ENCODE measurements at places on chromosomes 7 and 10.
A peak's percentile ranks its signal among the peaks of the same experiment; 100 is the strongest.

DNA sequence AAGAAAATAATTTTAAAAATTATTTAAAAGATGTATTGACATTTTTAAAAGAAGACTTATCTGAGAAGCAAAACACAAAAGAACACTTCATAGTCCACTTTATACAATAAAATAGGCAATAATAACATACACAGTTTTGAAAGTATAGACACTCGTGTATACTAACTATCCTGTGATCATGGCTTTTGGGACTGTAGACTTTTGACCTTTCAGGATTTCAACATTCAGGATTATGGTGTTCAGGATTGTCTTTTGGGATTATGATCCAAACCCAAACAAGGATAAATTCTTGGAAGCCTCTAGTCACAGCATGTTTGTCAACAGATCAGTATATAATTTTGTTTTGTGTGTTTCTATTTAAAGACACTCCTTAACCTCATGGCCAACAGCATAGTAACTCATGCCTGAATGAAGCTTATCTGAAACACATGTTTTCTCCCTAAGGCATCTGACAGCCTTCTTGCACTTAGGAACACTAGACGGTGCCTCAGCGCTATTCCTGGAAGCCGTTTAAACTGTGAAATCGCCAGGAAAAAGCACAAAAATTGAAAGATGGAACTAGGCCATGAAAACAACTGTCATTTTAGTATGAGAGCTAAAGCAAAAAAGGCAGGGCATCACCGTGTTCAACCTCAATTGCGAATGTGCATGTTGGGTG lies 29.9 kb downstream of the GSAP start:
- no peak for DNase-seq

GRCh38 chr7:91263384-91264045 lies 718 bp upstream of the FZD1 start:
- no peak for DNase-seq

- DNase-seq, result no peak
Measured at GRCh38 chr10:23826421-23826820, 382.5 kb upstream of the KIAA1217 start.

- no peak for DNase-seq
Measured at GRCh38 chr7:76151932-76152331, 49.8 kb upstream of the SRRM3 start.

DNA sequence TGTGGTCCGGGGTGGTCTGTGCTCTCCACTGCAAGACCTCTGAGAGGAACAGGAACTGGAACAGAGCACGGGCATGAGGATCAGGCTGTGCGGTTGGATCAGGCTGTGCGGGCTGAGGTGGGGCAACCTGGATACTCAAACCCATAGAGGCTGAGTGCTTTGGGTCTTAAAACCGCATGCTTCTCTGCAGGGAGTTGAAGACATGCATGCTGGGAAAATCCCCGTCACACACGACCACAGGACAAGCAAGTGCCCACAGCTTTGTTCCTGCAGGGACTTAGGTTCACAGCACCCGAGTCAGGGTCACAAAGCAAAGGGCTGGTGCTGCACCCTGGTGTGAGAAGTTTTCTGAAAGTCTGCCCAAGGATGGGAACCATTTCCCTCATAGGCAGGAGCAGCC lies 221.2 kb downstream of the ZMYND11 start:
- no peak for DNase-seq

DNA sequence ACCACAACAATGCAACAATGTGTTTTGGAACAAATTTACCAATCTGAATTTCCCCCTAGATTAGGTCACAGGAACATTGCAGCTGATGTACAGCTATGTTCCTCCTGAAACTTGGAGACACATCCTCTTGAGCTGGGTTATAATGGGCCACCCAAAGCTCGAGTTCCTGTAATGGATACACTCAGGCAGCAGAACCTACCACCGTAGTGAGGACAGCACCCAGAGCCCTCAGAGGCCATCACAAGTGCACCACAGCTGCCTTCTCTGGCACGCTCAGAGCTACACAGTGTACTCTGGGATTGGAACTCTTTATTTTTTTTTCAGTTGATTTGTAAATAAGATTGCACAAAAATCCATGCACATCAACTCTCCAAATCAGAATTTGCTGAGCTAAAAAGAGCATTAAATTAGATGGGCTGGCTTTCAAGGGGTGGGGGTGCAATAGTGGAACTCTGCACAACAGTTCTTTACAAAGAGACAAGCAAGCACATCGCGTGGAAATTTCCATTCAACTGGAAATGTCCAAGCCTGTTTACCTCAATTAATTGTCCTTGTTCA lies 56.7 kb downstream of the EGFR start:
- no peak for DNase-seq

DNA sequence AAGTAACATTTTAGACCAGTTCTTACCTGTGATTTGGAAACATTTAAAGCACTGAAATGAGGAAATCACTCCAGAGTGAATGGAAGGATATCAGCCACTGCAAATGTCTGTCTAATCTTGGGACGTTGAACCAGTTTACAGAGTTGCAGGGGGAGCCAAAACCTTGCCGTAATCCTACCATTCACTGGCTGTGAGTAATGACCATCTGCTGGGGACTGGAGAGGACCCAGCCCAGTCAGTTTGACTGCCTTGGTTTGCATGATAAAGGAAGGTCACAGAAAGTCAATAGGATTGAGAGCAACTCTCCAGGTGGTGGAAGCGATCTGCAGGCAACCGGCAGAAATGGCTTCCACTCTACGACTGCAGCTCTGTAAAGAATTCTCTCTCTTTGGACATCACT lies 167.2 kb downstream of the AKR1D1 start:
- DNase-seq, result no peak

DNA sequence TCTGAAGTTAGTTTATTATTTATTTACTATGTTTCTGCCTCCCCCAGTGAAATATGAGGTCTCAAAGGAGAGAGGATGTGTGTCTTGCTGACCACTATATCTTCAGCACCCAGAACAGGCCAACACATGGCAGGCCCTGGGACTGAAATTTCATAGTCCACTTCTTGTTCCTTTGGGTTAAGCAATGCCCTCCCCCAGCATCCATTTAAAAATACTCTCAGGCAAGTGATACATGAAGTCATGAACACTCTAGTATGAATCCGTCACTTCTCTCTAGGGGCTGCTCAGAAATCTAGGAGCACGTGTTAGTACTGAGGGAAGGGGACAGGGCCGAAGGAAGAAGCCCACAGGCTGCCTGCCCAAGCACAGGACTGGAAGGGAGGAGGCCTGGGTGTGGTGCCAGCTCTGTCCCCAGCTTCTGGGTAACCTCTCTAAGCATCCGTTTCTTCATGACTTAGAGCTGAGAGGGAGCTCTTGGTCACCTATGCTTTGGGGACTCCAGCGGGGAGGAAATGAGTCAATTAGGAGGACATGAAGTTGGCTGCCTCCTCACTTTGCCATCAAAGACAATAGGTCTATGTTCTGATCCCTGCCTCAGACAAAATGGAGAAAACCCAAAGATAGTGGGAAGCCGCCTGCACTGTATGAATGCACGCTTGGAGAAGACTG lies 119.2 kb downstream of the KCNMA1 start:
- no peak for DNase-seq

- DNase-seq, result no peak
Measured at GRCh38 chr7:142440219-142440905, 182.5 kb upstream of the PRSS58 start.

- DNase-seq, result no peak
Measured at GRCh38 chr10:19168584-19168983, 120.0 kb downstream of the MALRD1 start.

DNA sequence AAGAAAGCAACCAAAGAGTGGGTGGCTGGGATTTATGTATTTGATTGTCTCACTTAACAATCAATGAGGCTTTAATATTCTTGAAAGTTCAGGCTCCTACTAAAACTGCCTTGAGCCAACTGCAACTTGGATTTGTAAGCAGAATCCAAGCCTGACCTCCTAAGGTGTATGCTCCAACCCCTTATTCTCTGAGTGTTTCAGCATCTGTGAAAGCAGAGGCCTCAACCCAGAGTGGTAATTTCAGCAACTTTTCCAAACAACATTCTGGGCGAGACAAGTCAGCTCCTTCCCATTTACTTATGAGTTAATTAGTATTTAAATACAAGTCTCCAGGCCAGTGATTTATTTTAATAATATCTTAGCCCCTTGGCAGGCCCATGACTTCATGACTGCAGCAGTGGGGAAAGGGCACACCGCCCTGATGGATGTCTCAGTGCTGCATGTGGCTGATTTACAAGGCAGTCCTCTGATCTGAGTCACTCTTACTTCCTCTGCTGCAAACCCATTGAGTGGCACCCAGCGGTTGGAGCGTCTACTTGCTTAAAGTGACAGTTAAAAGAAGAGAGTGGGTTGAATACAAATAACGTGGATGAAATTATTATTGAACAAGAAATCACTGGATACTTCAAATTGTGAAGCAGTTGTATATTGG lies 209.1 kb downstream of the TRIL start:
- no peak for DNase-seq

- no peak for DNase-seq
Measured at GRCh38 chr7:93719546-93719945, 145.0 kb upstream of the CALCR start.

- DNase-seq, result no peak
Measured at GRCh38 chr10:98016772-98017475, 13.5 kb downstream of the CRTAC1 start.

DNA sequence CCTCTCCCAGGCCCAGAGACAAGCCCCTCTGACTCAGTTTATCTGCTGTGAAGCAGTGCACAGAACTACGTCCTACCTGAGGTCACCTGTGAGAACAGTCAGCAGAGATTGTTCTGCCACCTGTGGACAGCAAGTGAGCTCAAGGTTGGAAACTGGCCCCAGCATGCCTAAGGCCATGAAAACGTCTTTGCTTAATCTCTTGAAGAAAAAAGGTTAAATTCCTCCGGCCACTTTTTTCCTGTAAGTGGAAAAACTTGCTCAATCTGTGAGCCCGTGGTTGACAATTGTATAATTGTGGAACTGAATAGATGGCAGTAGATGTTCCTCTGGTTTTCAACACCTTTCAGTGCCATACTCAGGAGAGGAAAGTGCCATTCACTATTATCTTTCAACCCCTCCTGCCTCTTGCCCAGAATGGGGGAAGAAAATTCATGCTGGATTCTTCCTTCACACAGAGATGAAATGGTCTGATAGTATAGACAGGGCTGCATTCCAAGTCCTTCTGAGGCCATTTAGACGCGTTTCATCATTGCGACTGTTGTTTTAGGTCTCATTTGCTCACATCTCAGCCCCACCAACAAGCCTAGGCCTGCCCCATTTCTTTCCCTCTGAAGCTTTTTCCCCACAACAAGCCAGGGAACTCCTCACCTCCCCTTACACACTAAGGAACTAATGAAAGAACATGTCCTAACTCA lies 292.9 kb downstream of the FZD1 start:
- DNase-seq, result no peak

DNA sequence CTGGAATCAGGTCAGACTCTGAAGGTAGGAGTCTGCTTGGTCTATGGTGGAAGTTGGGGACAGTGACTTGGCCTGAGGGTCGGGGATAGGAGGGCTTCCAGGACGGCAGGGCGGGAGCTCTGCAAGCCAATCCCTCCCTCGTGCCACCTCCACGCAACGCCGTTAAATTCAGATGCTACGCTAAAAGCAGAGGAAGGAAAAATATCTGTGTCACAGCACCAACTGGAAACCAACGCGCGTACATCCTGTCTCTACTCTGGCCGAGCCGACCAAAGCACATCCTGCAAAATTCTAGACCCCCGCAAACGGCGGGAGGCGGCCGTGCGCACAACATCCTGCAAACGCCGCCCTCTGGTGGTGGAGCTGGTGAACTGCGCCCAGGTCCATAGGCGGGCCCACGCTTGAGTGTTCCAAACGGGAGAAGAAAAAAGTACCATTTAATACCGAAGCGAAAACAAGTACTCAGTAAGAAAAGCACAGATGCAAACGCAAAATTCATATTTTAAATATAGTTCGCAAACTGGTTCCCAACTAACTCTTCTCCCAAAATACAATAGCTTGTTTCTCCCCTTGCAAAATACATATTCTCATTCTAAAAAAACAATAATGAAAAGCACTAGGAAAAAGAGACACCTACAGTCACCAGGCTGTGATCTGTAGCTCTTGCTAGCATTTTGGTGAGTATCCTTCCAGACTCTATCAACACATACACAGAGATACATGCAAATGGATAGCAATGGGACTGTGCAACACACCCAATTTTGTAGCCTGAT lies 45.7 kb upstream of the HSPA12A start:
- peak; percentile 51 for DNase-seq

- no peak for DNase-seq
Measured at GRCh38 chr10:84543948-84544347, 215.6 kb downstream of the CCSER2 start.

DNA sequence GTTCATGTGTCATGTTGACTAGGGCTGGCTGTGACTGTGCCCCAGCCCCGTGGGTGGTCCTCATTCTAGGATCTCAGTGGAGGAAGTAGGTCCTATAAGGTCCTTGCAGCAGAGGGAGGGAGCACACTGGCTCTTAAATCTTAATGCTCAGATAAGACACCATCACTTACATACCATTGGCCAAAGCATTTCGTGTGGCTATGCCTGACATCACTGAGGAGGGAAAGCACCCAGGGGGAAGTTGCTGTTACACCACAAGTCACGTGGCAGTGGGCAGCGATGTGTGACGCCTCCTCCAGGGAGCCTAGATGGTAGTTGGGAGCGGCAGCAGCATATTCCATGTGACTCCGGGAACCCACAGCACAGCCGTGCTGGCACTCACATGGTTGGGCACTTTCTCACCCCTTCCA lies 224.7 kb upstream of the SH2B2 start:
- DNase-seq, result no peak

DNA sequence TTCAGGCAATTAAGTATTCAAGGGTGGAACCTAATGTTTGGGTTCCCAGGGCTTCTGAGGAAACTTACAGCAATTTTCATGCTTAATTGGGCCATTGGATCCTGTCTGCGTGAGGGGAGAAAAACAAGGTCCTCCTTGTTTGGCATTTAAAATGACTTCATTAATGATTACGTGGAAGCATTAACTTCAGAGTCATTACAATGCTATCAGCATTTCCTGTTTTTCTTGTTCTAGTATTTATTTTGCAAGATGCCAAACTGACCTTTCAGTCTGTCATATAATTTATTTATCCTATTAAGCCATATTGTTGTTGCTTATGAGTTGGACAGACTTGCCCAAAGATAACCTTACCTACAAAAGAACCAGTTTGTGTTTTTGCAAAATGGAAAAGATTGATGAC lies 324.1 kb upstream of the LRRN3 start:
- DNase-seq, result no peak

DNA sequence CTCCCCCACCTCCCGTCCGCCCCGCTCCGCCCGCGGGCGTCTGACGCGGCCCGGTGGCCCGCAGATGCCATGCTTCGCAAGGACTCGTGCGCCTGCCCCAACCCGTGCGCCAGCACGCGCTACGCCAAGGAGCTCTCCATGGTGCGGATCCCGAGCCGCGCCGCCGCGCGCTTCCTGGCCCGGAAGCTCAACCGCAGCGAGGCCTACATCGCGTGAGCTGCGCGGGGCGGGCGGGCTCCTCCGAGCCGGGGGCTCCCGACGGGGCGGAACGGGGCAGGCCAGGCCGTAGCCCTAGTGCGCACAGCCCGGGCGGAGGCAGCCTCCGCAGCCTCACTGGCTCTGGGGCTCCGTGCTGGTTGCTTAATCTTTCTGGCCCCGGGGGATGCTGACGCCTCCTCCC lies 2.8 kb downstream of the ASIC3 start:
- no peak for DNase-seq
